ENCODE measurements at places on chromosomes 5 and 9.

DNA sequence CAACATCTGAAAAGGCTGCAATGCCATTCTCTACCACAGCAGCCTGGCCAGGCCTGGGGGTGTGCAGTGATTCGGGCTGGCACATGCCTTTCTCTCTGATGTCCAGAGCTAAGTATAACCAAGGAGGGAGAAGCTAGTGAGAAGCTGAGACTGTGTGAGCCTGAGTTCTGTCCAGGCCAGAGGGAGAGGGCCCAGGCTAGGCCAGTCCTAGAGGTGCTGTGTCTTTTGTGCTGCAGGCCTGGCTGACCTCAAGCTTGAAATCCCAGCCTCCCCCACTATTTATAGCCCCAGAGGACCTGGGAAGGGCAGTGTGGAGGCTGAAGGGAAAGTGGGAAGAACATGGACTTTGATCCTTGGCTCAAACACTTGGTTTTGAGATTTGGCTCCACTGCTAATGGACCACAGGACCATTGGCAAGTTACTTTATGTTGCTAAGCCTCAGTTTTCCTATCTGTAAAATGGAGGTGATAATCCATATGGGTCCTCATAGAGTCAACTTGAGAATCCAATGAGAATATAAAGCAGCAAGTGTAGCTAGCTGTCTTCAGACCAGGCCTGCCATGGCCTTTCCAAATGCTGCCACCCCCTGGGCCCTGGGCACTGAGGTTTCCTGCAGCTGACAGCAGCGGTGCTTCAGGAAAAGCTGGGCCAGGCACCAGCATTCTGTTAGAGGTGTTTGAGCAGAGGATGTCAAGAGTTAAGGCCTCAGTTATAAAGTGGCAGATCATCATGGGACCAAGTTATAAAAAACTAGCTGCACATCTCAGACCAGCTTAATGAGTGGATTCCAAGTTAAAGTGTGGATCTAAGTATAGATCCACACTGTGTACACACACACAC is 21.1 kb downstream of the BNIP1 start:
- DNase-seq = no peak

DNA sequence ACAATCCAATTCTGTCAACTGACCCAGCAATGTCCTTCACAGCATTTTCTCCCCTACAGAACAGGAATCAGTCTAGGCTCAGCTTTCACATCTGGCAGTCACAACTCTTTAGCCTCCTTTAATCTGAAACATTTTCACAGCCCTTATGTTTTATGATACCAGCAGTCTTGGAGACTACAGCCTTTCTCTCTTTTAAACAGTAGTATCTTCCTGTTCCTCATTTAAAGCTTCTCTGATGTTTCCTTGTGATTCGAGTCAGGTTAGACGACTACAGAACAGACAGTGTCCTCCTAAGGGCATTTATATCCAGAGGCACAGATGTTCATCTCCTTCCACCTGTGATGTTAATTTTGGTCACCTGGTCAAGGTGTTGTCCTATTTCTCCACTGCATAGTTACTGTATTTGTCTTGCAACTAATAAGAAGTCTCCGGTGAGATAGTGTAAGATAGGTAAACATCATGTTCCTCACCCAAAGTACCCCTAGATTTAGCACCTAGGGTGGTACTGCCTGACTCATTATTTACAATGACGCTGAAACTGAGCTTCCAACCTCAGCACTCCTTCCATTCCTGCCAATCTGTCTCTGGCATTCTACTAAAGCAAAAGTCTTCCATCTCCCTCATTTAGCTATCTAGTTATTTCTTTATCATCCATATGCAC is 20.7 kb downstream of the TTC39B start:
- DNase-seq = no peak

- peak; percentile 52 for DNase-seq
Measured at GRCh38 chr9:132411091-132411508, 1.1 kb downstream of the CFAP77 start.

DNA sequence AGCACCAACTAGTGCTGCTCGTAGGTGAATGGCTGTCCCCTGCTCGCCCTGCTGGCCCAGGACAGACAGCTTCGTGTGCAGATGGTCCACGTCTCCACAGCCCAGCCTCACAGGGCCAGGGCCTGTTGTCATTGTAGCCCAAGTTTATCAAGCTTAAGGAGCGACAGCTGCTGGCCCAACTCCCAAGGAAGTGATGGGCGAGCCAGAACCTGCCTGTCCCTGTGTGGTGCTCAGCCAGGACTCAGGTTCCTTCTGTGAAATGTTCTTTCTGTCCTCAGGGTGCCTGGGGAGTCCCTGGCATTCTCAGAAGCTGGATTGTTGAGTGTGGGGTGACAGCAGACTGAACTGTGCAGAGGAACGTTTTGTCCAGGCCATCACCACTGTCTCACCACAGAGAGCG is 16.4 kb downstream of the TRIP13 start:
- DNase-seq = peak; percentile 68

DNA sequence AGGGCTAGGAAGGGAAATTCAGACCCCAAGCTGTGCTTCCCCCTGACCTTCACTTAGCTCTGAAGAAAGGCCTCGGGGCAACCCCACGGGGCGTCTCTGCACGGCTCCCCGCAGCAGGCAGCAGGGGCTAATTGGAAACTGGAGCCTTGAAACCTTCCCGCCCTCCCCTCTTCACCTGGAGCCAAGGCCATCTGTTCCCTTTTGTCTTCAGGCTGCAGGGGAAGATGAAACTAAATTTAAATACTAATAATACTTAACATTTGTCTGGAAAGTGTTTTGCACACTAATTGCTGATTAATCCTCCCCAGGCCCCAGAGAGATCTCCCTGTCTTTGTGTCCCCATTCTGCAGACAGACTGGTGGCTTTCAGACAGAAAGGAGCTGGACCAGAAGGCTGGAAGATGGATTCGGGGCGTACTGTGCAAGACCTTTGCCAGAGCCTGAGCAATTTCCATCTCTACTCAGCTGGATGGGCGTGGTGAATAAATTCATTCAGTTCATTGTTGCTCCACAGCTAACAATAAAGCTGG is 34.1 kb upstream of the CPLX2 start:
- no peak for DNase-seq

GRCh38 chr5:136013559-136013958 is 15.2 kb upstream of the TGFBI start:
- no peak for DNase-seq

DNA sequence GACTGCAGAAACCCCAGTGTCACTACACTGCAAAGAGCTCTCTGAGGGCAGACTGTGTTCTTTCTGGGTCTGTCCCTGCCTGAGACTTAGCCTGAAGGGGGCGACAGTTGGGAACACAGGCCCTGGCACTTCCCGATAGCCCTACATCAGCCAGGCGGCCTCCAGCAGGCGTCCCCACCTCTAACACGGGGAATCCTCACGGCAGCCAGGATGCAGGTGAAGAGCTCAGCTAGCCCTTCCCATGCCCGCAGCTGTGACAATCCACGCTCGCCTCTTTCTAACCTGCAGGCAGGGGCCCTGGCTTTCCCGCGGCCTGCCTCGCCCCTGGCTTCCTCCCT is 5.9 kb downstream of the MED22 start:
- no peak for DNase-seq

- DNase-seq = peak; percentile 32
Measured at GRCh38 chr5:107474716-107475489, 195.8 kb downstream of the EFNA5 start.

DNA sequence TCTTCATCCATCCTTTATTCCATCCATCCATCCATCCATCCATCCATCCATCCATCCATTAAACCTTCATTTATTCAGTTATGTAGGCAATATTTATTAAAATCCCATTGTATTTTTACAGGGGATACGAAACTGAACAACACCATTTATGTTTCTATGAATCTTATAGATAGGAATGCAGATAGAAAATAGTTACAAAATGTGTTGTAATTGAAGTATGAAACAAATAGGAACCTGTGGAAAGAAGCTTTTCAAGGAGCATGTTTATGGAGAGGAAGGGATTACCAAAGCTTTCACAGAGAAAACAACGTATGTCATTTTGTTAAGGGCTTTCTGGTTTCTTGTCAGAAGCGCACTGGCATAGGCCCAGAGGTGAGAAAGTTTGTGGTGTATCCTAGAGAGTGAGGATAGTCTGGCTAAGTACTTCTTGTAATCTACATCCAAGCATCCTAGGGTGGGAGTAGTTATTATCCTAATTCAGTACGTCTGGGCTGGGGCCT is 184.0 kb downstream of the CNTLN start:
- peak; percentile 21 for DNase-seq

DNA sequence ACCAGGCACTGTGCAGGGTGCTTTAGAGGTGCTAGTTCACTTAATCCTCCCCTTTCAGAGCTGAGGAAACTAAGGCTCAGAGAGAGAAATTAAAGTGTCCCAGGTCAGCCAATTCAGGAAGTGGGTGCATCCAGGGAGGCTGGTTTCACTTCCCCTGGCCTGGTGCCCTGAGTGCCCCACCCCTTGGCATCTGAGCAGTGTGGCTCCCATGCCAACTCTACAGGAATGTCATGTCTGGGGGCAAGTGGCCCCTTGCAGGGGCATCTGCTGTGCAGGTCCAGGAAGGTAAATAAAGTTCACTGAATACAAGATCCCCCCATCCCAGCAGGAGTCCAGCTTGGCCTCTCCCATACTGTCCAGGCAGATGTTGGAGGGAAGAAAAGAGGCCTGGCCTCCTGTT is 4.4 kb upstream of the N4BP3 start:
- DNase-seq = no peak

GRCh38 chr5:16864631-16865131 is 71.4 kb downstream of the MYO10 start:
- no peak for DNase-seq

DNA sequence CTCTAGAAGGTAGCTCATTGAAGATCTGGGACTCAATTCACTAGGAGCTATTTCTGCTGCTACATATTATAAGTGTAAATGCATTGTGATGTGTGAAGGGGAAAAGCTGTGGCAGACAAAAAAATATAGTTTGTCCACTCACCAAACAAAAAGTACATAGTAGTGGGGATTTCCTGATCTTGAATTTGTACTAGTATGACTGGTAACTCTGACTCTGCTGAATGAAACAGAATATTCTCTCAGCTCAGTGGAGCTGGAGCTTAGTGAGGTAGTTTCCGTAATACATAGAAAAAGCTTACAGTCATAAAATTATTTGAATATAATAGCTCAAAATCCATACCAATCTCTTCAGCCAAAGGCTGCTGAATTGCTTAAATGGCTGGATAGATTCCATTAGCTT is 455.6 kb upstream of the CD180 start:
- DNase-seq = no peak

DNA sequence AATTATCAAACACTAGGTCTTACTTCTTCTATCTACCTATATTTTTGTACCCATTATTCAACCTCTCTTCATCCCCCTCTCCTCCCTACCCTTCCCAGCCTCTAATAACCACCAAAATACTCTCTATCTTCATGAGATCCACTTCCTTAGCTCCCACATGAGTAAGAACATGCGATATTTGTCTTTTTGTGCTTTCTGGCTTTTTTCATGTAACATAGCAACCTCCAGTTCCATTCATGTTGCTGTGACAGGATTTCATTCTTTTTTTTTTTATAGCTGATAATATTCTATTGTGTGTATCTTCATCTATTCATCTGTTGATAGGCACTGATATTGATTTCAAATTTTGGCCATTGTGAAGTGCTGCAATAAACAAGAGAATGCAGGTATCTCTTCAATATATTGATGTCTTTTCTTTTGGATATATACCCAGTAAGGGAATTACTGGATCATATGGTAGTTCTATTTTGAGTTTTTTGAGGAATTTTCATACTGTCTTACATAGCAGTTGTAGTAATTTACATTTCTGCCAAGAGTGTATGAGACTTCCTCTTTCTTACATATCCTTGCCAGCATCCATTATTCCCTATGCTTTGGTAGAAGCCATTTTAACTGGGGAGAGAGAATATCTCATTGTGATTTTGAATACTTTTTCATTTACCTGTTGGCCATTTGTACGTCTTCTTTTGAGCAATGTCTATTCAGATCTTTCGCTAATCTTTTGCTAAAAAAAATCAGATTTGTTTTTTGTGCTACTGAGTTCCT is 156.8 kb downstream of the DCP2 start:
- DNase-seq = no peak

DNA sequence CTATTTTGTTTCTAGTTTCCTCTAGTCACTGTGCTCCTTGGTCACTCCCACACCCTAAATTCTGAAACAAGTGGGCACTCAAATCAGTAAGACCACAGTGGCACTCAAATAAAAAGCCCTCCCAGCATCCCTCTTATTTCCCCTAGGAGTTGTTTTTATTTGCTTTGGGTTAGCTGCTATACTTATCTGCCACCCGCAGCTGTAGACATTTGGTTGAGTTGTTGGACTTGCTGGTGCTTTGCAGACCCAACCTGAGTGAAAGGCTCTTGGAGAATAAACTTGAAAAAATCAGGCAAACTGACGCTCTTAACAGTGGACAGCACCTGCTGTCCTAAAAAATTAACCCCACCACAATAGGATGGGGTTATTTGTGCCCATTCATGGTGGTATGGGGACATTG is 203.0 kb downstream of the SPATA31A6 start:
- DNase-seq = no peak

- no peak for DNase-seq
Measured at GRCh38 chr5:35177783-35178182, 52.5 kb downstream of the PRLR start.

DNA sequence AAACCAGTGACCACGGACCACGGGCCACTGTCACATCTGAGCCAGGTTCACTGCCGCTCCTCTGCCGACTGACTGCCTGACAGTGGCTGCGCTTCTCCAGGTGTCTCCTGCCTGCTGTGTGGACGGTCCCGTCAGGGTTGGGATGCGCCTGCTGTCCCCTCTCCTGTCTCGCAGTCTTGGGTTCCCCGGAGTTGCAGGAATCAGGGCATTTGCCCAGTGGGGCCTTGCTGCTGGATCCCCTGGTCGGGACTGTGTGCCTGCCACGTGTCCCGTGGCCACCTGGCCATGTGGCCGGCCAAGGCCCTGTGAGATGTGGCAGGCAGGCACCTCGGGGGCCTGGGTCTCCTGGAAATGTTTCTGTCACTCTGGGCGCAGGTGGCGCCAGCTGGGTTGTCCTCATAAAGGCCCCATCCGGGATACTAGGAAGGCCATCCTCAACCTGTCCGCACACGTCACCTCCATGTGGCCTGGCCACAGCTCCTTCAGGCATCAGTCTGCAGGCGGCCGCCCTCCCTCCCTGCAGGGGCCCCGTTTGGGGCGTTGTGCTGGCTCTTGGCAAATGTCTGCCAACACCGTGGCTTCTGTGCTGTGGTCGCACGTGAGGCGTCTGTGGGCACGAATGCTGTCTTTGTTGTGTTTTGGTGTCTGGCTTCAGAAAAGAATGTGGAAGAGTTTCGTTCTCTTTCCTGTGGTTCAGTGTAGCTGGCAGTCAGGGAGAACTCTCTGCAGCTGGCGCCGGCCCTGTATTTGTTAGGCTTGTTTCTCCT is 6.4 kb upstream of the TOR4A start:
- no peak for DNase-seq

DNA sequence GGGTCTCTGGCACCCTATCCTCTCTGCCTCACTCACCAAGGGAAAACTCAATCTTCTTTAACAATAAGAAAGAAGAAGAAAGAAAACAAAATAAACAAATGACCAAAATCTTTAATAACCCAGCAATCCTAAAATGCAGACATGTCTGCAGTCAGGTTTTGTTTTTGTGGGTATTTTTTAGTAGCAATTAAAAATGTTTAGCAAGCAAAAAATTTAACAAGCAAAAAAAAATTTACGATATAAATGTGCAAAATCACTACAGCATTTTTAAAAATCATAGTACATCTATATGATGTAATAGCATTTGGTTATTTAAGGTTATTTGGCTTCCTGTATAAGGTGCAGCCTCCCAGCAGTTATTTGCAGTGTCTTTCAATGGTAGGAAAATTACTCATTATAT is 151.3 kb upstream of the MAP3K1 start:
- DNase-seq = no peak

GRCh38 chr5:79990205-79990597 is 861 bp downstream of the MTX3 start:
- DNase-seq = no peak
